CD4-positive, alpha-beta T cell treated with Interleukin-10 for 1 hour (primary cell): ENCODE measurements at places on chromosomes 5 and 9.

DNA sequence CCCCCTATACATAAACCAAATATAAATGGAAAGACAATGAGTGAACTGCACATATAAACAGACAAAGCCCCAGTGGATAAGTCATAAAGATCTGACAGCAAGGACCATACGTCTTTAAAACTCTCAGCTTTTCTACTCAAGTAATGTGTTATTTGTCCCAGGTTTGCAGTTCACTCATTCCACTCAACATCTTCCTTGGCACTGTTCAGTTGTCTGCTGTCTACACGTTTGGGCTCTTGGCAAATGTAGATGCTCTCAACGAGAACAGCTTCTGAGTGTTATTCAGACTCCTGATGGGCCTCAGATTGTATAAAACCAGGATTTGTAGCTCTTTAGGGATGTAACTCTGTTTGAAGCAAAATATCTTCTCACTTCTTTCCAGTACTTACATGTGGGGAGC lies 198.2 kb upstream of the SEMA6A start:
- no peak for DNase-seq

- DNase-seq: peak; percentile 60
These were observed 15.3 kb downstream of the HNRNPH1 start for GRCh38 chr5:179608131-179608581.

- no peak for DNase-seq
These were observed 78.2 kb downstream of the C9orf50 start for GRCh38 chr9:129542741-129543140.

DNA sequence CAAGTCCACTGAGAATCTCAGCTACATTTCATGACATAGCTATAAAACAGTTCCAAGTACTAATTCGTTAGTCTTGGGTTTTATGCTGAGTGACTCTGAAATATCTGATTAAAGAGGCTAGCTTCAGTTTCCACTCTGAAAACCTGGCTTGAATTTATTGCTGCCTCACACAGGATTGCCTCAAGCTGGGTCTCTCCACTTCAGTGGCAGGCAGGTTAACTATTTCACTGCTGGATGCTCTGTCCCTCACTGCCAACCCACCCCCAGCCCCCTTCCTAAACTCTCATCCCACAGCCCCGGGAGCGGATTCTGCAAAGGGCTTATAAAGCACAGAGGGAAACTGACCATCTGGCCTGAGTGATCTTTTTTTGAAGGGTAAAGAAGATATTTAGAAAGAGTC lies 318.3 kb downstream of the MLLT3 start:
- DNase-seq: no peak

- peak; percentile 60 for DNase-seq
These were observed 9.1 kb upstream of the AK3 start for GRCh38 chr9:4750023-4750673.

GRCh38 chr9:94983552-94983951 lies 257.1 kb downstream of the AOPEP start:
- no peak for DNase-seq

GRCh38 chr5:164364237-164365208 lies 859.1 kb downstream of the MAT2B start:
- no peak for DNase-seq

DNA sequence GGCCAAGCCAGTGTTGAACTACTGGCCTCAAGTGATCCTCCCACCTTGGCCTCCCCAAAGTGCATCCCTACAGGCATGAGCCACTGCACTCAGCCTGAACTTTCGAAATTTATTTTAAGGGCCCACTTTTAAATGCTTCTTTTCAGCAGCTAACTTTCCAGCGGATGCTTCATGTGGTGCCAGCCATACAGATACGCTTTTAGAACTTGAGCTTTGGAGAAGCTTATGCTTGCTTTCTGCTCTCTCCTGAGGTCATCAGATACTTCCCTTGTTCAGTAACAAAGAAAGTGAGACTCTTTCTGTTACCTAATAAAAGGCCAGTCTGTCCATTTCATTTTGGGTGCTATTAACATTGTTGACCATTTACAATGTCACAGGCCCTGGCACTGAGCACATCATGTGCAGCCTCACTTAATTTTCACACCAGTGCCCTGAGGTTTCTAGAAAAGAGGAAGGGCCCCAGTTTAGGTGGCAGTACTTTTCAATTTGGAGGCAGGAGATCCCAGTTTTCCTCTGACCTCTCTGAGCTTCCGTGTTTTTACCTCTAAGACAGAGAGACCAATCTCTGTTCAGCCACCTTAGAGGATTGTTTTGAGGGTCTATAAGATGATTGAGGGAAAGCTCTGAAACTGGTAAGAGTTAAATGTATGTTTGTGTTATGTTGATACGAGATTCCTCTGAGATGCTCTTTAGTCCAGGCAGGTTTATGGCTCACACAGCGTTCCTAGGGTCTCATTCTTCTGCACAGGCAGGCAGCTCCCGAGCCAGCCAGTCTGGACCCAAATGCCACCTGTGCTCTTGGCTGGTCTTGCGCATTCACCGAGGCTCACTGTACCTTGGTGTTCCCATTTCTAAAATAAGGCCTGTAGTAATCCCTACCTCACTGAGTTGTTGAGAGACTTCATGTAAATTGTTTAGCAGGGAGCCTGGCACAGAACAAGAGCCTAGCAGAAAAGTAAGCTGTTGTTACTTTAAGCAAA lies 4.4 kb downstream of the ABL1 start:
- DNase-seq: no peak

- DNase-seq: no peak
These were observed 2243.8 kb upstream of the C9orf72 start for GRCh38 chr9:29816954-29817703.

DNA sequence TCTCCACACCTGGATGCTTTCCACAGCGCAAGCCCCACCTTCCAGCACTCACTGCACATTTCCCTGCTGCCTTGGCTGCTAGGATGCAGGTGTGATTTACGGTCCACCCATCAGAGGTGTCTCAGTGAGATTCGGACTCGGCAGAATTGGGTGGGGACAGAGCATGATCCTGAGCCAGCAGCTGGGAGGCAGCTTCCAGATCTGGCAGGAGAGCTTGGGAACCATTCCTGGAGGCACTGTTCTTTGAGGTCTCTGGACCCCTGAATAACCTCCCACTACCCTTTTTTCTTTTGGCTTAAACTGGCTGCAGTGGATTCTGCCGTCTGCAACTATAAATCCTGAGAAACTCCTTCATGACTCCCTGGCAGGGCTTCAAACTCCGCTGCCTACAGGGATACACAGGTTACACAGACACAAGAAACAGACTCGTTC lies 99.6 kb upstream of the PHYKPL start:
- DNase-seq: no peak

- DNase-seq: no peak
These were observed 15.5 kb downstream of the PCDHB15 start for GRCh38 chr5:141260458-141261237.

- DNase-seq: no peak
These were observed 23.9 kb upstream of the PPP3R2 start for GRCh38 chr9:101618698-101619097.

DNA sequence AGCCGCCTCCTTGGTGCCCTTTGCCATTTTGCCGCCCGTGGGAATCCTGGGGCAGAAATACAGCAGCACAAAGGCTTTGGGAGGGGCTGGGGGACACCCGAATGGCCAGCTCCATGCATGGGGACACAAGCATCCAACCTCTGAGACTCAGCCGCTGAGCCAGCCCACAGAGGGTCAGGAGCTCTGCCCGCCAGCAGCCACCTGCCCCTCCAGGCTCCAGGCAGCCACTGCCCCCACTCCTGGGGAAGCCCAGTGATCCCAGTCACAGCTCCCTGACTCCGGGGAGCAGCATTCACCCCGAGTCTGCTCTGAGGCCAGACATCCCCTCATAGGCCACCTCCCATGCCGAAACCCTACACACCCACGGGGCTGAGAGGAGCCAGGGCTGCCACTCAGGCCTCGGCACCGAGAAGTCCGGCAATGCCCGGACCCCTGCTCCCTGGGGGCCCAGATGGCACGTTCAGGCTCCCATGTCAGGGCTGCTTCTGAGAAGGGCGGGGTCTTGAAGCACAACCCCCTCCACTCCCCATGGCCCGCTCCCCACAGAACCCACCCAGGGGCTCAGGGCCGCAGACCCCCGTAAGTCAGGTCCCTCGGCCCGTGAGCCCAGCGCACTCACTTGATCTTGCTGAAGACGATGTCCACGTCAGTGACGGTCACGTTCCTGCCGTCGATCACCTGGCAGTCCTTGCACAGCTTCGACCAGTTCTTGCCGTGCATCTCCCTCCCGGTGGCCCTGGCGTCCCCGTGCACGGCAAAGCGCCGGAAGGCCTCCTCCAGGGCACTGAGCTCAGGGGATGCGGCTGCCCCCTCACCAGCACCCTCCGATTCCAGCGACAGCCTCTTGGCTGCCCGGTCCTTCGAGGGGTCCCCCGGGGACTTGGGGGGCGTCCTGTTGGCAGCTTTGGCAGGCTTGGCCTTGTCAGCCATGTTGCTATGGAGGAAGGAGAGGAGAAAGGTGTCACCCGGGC lies 15.7 kb downstream of the TPPP start:
- DNase-seq: no peak

GRCh38 chr5:102270036-102270435 lies 26.0 kb downstream of the SLCO4C1 start:
- no peak for DNase-seq

DNA sequence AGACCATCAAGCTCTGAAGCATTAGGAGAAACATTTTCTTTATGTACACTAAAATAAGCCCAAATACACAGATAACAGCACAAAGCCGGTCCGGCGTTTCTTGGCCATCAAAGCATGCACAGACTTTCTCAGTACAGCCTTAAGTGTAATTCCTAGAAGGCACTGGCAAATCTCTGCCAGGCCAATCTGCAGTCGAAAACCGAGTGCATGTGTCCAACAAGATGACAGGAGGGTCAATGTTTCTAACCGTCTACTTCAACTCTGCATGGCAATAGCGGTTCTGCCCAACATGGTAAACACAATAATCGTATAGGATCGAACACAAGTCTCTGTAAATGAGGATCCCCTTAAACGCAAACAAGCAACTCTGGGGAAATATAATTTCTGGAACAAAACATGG lies 1.1 kb downstream of the ARL15 start:
- DNase-seq: no peak

DNA sequence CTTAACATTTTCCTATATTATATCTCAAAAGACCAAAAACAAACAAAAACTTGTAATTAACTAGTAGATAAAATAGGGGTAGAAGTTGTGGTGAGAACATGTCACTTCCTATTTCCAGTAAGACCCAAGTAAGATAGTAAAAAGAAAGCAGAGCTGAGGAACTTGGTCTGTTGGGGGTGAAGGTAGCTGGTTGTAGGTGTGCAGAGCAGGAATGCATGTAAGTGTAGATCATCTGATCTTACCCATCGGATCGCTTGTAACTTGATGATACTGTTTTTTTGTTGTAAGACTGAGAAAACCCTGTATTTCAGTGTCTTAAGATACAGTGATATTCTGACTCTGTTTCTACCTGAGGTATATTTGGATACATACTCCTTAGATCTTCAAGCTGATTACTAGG lies 5.7 kb downstream of the SRP19 start:
- no peak for DNase-seq

DNA sequence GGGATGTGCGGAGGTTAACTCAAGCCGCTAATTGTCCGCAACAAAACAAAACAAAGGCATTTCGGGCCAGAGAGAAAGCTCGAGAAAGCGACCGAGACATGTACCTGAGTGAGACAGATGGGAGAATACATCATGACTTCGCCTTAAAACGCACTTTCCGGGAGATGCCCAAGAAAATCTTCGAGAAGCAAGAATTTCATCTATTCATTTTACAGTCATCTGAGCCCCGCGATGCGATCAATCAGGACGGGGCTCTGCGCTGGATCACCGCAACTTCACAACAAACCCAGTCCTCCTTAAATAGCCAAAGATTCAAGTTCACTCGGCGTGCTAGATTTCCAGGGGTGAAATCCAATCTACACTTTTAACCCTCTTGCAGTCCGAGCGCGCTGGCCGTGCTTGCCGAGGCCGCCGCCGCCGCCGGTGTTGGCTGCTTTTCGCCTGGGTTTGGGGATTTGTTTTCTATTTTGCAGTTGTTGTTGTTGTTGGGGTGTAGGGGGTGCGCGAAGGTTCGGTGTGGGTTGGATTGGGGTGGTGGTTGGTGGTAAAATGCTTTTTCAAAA lies 482 bp downstream of the NFIB start:
- peak; percentile 9 for DNase-seq

- no peak for DNase-seq
These were observed 224.8 kb downstream of the CETN3 start for GRCh38 chr5:90184764-90185163.

- DNase-seq: no peak
These were observed 26.9 kb downstream of the SPEF2 start for GRCh38 chr5:35644543-35644942.

GRCh38 chr9:110688329-110688728 lies 19.7 kb downstream of the MUSK start:
- DNase-seq: no peak

DNA sequence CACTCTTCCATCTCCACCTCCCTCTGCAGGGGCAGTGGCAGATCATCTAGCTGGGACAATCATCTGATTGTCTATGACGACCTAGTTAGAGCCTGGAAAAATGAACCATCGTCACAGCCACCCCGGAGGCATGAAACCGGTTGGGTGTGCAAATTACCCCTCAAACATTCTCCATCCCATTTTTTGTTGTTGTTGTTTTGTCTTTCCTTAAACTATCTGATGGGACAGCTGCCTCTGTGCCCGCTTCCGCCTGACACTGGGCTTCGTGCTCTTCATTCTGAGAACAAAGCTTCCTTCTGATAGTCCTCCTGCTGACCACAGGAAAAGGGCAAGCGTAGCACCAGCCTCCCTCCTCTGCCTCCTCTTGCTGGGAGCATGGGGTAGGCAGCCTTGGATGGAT lies 7.0 kb upstream of the NDST1 start:
- no peak for DNase-seq

DNA sequence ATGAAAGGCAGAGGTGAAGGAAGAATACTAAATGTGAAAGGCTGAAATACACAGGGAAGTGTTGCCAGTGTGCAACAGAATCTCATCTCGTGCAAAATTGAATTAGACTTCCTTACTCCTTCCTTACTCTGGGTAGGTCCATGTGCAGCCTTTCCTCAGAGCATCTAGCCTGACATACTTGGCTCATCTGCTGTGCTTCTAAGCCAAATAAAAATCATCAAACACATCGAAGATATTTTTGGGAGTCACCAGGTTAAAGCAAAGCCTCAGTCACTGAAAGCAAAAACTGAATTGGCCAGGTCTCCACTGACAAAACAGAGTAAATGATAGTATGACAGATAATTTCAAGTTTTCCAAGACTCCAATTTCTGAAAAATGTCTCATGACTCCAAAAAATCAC lies 19.3 kb downstream of the STARD4 start:
- no peak for DNase-seq

- no peak for DNase-seq
These were observed 586.9 kb downstream of the TLE4 start for GRCh38 chr9:80158554-80159170.

GRCh38 chr9:103362986-103363385 lies 367.9 kb downstream of the CYLC2 start:
- no peak for DNase-seq

DNA sequence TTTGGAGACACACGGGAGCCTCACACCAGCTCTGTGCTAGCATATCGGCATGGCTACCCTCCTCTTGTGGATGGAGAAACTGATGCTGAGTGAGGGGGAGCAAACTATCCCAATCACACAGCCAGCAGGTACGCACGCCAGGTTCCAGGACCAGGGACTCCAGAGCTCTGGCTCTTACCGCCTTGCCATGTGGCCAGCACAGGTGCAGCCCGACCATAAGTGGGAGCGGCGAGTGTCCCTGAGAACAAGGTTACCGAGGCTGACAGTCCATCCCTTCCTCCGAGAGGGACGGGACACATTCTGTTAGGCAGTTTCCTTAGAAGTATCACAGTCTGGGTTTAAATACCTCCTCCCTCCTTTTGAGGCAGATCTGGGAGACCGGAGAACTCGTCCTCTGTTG lies 86.0 kb downstream of the PAX5 start:
- DNase-seq: no peak
